Fibroblast of skin of left biceps (primary cell): ENCODE measurements at places on chromosomes 6 and 20.

DNA sequence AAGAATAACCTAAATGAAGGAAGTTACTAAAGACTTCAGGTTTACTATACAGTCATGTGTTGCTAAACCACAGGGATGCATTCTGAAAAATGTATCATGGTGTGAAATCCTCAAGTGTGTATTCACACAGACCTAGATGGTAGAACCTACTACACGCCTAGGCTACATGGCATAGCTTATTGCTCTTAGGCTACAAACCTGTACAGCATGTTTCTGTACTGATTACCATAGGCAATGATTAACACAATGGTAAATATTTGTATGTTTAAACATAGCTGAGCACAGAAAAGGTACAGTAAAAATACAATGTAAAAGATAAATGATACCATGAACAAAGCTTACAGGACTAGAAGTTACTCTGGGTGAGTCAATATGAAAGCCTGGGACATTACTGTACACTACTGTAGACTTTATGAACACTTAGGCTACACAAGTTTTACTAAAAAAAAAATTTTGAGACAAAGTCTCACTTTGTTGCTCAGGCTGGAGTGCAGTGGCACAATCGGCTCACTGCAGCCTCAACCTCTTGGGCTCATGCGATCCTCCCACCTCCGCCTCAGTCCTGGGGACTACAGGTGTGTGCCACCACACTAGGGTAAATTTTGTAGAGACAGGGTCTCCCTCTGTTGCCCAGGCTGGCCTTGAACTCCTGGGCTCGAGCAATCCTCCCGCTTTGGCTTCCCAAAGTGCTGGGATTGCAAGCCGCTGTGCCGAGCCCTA lies 36.0 kb downstream of the ADNP start:
- no peak for DNase-seq

DNA sequence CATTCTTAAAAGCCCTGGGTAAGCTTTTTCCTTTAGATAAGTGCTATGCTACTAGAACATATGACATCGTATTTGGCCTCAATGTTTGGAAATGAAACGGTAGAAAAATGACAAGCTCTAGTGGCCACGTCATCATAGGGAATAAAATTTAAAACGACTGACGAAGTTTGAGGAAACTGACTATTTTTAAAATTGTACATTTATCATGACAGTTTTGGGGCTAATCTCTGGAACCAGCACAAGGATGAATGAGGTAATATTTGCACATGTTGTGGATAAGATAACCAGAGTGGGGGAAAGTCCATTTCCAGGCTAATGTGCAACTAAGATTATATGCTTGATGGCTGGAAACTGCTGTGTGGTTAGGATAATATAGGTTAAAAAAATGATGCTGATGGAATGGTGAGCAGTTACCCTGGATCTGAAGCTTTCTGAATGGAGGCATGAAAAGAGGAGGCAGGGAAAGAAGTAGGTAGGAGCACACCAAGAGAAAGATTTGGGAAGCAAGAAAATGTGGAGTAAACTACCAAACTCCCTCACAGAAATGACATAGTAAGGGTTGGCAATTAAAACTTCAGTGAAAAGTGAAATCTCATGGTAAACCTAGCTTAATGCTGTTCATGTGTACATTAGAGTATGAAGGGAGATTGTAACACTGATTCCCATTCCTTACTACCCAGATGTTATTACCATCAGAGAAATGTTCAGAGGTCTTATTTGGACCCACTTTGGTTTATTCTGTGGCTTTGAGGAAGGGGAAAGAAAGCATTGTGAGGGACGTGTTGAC lies 42.7 kb upstream of the CEP162 start:
- DNase-seq, result no peak

DNA sequence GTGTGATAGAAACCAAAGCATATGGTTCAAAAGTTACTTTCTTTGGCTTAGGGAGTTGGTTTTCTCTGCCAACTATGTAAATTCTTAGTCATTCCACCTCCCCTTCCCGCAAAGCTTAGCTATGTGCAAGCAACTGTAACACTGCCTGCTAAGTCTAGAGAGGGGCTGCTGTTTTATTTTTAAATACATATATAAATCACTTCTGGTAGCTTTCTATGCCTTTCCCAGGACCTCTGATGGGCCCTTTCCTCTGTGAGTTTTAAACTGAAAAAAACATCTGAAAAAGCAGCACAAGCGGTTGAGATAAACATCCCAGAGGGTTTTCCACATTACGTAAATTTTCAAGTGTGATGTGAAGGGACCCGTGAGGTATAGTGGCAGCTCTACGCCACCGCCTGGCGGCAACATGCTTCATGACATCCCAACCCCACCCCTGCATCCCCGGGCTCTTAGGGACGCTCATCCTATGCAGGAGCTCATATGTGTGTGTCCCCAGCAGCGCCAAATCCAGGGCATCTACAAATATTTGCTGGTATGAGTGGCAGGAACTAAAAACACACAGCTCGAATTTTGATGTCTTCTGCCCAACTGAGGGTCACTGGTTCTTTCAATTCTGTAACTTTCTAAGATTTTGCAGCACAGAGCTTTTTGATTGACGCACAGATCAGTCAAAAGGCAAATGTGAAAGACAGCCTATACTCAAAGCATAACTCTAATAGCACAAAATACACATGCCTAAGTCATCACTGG lies 12.7 kb downstream of the SAYSD1 start:
- peak; percentile 68 for DNase-seq

DNA sequence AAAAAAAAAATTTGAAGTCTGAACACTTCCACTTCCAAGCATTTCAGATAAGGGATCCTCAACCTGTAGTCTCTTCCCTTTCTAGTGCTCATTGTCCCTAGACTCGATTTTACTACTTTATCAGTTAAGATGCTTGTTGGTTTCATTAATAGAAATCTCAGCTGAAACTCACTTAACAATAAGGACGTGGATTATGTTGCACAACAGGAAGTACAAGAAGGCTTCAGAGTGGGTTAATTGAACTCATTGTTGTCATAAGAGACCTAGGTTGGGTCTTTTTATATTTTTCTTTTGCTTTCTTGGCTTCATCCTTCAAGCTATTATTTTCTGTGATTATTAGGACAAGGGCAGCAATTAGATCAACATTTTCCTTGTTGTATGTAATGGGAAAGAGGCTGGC lies 175.2 kb downstream of the CDKAL1 start:
- DNase-seq, result no peak

DNA sequence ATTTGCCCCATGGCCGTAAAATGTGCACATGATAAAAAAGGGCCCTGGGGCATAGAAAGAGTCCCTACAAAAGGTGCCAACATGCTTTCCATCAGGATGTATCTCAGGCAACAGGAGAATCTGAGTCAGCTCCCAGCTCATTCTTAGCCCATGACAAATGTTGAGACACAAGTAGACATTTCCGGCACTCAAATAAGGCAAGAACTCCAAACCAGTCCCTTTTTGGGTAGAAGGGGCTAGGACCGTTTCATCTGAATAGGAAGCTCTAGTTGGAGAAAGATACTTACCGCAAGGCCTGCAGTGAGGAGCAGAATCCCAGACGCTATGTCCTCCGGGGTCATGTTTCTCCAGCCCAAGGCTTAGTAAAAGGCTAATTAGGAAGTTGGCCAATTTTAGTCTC lies 261.0 kb upstream of the RIN2 start:
- peak; percentile 8 for DNase-seq

DNA sequence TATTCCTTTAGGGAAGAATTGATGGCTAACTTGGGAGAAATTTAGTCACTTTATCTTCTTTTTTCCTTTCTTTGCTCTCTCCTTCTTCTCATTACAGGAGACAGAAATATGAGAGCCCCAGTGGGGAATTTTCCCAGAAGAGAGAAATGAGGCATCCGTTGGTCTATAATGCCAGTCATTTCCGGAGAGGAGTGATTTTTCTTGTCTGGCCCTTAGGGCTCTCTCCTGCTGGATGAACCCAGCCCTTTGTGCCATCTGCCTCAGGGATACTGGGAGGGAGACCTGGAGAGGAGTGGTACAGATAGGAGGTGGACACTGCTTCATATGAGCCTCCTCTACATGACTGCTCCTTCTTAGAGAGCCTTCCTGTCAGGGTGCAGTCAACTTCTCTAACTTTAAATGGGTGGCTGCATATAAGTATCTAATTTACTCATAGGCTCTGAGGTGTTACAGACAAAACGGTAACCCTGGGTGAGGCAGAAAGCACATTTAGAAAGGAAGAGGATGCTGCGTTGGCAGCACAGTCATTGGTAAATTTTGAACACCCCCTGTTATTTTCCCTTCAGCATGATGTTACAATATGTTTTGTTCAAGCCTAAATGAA lies 21.9 kb downstream of the RIMS1 start:
- no peak for DNase-seq

DNA sequence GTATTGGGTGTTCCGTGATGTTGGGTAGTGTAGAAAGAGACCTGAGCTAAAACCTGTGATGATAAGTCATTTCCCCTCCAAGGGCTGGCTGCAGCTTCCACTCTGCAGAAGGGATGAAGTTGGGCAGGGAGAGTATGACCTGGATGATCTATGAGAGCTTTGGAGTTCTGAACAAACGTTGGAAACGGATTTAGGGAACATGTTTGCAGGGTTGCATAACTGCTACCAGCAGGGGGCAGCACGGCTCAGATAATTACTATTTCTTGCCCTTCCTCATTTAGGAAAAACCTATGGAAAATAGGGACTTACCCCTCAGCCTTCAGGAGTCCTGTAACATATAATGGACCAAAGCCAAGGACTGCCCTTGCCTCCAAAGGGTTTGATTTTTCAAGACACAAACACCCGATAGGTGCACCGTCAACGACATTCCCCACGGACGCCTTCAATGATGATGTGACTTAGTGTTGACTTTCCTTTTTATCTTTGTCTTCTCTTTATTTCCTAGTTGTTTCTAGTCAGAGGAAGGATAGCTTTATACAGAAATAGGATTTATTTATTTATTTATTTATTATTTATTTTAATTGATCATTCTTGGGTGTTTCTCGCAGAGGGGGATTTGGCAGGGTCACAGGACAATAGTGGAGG lies 164.9 kb upstream of the SASH1 start:
- DNase-seq, result peak; percentile 31

DNA sequence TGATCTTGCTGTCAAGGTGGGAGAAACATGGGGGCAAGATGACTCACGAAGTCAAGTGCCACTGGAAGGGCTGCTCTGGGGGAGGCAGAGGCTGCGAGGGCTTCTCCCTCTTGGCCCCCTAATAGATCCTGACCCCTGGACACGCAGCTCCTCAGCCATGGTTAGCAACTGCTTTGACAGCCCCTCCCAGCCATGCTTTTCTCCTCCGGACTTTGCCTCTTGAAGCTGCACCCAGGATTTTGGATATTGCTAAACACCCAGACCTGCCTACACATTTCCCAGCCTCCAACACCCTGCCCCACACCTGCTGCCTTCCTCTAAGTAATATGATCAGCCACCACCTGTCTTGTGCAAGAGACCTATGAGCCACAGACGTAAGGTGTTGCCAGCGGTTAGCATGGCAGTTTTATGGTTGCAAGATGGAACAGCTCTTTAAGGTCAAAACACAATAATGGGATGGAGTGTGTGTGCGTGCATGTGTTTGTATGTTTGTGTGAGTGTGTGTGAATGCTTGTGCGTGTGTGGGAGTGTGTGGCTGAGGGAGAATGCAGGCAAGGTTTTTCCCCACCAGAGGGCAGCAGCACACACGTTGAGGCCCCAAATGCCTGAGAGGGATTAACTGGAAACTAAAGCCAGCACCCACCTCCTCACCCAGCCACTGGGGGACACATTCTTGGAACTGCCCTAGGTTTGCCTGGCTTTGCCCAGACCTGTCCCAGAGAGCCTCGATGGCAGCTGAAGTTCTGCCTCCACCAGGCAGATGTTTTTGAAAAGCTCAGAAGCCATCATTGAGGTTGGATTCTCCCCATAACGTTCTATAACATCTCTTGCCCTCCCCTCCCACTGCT lies 2.5 kb downstream of the IP6K3 start:
- DNase-seq, result peak; percentile 30

- DNase-seq, result peak; percentile 6
Observed at GRCh38 chr6:104162036-104162669, 697.6 kb downstream of the HACE1 start.

DNA sequence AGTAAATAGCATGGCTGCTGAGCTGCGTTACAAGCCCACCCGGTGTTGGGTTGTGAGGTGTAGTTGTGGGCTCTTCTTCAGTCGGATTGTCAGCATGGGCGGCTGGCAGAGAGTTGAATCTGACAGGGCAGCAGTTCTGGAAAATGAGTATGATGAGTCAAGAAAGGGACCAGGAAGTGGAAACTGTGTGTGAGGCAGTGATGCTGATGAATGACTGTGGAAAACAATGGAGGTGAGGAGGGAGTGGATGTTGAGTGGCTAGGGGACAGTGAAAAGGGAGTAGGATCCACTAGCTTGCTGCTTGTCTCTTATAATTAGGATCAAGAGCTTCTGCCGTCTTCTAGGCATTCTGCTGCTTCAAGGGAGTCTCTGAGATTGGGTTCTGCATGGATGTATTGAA lies 154.3 kb downstream of the ESR1 start:
- DNase-seq, result no peak

- no peak for DNase-seq
Observed at GRCh38 chr6:32105433-32105832, 3.7 kb downstream of the TNXB start.

- no peak for DNase-seq
Observed at GRCh38 chr20:32524829-32525501, 60.2 kb downstream of the NOL4L start.

DNA sequence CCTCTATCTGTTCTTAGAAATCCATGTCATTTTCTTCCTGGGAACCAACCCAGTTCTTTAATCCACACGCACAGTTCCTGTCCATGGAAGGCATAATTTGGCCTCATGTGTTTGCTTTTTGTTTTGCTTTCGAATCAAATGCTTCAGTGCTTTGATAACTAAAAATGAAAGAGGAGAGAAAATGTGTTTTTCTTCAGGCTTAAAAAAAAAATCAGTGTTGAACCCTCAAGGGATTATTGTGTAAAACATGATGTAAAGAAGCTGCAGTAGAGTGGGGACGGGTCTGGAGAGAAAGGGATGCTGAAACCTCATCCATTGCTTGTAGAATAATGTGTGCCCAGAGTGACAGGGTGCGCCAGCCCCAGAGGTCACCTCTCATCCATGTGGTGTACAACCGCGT lies 197.5 kb upstream of the JARID2 start:
- no peak for DNase-seq

DNA sequence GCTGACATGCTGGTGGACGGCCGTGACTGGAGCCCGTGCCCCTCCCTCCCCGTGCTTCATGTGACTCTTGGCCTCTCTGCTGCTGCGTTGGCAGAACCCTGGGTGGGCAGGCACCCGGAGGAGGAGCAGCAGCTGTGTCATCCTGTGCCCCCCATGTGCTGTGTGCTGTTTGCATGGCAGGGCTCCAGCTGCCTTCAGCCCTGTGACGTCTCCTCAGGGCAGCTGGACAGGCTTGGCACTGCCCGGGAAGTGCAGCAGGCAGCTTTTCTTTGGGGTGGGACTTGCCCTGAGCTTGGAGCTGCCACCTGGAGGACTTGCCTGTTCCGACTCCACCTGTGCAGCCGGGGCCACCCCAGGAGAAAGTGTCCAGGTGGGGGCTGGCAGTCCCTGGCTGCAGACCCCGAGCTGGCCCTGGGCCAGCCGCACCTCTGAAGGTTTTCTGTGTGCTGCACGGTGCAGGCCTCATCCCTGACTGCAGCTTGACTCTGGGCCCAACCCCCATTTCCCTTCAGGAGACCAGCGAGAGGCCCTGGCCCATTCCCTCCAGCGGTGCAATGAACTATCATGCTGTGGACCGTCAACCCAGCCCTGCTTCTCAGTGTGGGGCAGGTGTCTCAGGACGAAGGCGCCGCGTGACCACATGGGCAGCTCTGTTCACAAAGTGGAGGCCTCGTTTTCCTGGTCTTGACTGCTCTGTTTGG lies 8.1 kb downstream of the NPBWR2 start:
- DNase-seq, result no peak
